Activated CD8-positive, alpha-beta memory T cell treated with anti-CD3 and anti-CD28 coated beads, Interleukin-2, amount 50 U/mL, for 48 hours (primary cell): ENCODE measurements at places on chromosomes 5 and 9.

DNA sequence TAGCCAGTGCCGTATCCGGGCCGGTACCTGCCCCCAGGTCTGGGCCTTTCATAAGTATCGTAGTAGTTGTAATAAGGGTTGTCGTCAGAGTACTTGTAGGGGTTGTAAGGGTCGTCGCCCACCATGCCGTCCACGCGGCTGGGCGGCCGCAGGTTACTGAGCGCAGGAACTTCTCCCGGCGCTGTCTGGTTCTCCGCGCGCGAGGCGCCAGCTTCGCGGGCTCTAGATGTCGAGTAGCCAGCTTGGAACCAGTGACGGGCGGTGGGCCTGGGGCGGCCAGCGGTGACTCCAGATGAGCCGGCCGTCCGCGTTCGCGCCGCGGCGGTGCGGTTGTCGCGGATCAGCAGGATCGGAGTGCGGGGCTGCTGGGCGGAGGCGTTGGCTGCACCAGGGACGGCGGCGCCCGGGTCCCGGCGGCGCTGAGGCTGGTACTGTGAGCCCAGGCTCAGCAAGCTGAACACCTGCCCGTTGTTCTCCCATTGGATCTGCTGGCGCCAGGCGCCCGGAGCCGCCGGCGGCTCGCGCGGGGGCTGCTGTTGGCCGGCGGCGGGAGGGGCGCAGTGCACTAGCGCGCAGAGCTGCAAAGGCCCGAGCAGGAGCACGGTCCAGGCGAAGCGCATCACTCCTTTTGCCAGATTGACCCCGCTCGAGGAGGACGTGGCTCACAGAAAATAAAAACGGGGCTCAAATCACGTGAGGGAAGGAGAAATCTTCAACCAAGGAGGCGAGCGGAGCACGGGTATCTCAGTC lies 518 bp downstream of the LOX start:
- peak; percentile 56 for DNase-seq

DNA sequence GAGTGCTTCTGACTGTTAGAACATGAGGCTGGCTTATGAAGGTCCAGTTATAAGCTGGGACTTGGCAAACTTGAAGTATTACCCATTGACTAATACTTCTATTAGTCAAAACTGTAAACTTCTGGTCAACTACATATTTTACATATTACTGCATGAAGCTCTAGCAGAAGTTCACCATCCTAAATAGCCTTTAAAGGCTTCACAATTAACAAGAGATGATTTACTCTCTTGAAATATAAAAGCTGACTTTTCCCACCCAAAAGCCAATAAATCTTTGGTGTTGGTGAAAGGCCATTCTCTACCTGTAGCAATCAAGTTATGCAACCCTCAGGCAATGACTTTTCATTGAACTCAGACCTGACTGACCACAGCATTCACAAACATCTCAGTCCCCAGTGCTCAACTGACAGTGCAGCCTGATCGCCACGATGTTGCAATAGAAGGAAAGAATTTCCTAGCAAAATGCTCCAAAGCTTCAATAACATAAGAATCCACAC lies 345.6 kb downstream of the EBF1 start:
- DNase-seq, result no peak

DNA sequence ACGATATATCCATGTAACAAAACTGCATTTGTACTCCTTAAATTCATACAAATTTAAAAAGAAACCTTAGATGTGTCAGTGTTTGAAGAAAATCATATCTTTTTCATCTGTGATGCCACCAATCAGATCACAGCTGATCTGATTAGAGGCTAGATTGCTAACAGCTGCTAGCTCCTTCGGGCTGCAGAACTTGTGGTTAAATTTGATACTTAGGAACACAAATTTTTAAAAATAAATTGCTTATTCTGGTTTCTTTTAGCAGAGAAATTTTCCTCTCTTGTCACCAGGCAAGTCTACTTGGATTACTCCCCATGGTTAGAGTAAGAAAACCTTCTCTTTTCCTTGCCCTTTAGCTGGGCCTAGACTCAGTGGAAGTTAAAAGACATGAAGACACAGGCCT lies 94.6 kb upstream of the RANBP6 start:
- no peak for DNase-seq

GRCh38 chr5:9348401-9348996 lies 197.4 kb downstream of the SEMA5A start:
- no peak for DNase-seq

- no peak for DNase-seq
Observed at GRCh38 chr5:93748875-93749397, 7.5 kb upstream of the POU5F2 start.

GRCh38 chr5:107885601-107886000 lies 214.9 kb upstream of the EFNA5 start:
- DNase-seq, result no peak

- no peak for DNase-seq
Observed at GRCh38 chr5:97623441-97623840, 440.4 kb upstream of the RIOK2 start.

- DNase-seq, result no peak
Observed at GRCh38 chr5:14286574-14287421, 143.7 kb downstream of the TRIO start.

- DNase-seq, result no peak
Observed at GRCh38 chr5:84370176-84370575, 14.5 kb downstream of the EDIL3 start.

GRCh38 chr5:40754381-40755092 lies 1.2 kb downstream of the TTC33 start:
- DNase-seq, result no peak

GRCh38 chr5:170636206-170636605 lies 132.4 kb downstream of the KCNIP1 start:
- no peak for DNase-seq

DNA sequence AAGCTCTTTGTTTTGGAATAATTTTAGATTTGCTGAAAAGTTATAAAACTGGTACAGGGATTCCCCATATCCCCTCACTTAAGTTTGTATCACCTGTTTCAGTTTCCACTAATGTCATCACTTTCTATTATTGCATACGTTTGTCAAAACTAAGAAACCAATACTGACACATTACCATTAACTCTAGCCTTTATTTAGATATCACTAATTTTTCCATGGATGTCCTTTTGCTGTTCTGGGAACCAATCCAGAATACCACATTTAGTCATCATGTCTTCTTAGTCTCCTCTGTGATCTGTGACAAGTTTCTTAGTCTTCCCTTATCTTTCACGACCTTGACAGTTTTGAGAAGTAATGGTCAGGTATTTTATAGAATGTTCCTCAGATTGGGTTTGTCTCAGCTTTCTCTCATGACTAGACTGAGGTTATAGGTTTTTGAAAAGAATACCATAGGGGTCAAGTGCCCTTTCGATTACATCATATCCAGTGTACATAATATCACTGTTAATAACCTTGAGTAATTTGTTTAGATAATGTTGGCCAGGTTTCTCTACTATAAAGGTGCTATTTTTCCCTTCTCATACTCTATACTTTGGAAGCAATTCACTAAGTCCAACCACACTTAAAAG lies 51.9 kb upstream of the NMUR2 start:
- no peak for DNase-seq

DNA sequence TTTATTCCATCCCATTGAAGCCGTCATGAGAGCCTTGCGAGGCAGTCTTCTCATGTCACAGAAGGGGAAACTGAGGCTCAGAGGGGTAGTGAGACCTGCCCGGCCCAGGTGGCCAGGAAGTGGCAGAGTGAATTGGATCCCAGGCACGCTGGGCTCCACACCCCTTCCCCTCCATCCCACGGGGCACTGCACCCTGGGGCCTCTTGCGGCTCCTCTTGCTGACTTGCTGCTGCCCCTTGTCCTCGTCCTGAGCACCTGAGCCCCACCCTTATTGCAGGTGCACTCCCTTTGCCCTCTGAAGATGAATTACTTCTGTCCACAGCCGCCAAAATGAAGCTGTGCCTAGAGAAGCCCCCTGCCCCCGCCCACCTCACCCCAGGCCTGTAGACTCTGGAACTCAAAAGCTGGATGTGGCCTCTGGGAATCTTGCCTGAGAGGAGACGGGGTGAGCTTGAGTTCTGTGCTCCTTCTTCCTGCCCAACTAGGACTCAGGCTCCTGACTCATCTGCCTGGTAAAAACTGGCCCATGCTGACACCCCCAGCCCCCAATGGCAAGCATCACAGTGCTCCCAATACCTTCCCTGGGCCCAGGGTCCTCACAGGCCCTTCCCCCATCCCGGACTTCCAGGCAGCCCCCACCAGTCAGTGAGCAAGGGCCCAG lies 6.4 kb downstream of the NEURL1B start:
- DNase-seq, result no peak
